ENCODE measurements at places on chromosomes 12 and 14. TPM values are rescaled to one million over a fixed set of nuclear protein-coding genes. Genes with fewer than 3 reads are reported as not detected.

GRCh38 chr14:99459481-99460100 lies 21.1 kb downstream of the SETD3 start:
- H3K27ac ChIP-seq: no peak overlapping the region
- no peak for DNase-seq
- no peaks in the 10 kb centered on the region for H3K4me1 ChIP-seq
- no peak overlapping the region for H3K4me3 ChIP-seq
- H3K27me3 ChIP-seq: no peaks in the 10 kb centered on the region

DNA sequence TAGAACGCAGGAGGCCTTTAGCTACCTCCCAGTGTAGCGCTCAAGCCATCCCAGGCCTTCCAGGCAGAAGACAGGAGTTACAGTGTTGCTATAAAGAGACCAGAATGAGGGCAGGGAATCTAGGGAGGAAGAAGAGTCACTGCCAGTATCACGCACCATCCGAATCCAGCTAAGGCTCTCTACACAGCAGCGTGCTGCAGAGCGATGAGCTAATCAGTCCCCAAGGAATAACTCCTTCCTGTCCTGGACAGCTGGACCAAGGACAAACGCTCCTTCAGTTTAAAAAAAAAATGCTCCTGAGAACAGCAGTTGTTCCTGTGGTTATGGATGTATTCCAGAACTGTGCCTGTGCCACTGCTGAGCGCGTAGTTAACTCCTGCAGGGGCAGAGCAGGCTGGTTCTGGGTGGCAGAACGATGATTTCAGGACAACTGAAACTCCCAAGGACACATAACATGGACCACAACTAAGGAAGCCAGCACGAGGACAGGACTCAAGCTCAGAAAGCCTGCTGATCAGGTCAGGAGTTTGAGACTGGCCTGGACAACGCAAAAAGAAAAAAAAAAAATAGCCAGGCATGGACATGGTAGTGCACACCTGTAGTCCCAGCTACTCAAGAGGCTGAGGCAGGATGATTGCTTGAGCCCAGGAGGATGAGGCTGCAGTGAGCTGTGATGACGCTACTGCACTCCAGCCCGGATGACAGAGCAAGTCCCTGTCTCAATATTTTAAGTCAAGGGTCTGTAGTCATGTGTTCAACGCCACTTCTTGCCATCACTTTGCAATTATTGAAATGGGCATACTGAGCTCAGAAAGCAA lies 2.6 kb downstream of the IFFO1 start:
- H3K4me3 ChIP-seq: no peak overlapping the region
- H3K27ac ChIP-seq: no peak overlapping the region
- DNase-seq: no peak
- peaks cover 55% of the 10 kb centered on the region for H3K4me1 ChIP-seq
- no peaks in the 10 kb centered on the region for H3K27me3 ChIP-seq

DNA sequence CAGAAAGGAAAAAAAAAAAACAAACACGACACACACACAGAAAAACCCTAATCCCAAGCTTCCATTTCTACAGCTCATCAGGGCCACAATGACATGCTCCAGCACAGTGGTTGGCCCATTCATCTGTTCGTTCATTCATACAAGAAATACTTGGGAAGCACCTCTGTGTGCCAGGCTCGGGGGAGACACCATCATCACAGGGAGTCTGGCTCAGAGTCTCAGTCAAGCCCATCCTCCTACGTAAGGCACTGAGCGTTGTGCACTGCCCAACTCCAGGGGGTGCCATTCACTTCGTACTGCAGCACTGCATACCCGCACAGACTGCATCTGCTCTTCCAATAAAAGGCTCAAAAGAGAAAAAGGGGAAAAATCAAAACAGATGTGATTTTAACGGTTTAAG lies 15.3 kb downstream of the VPS37B start:
- H3K27ac ChIP-seq: peak overlapping the region; percentile 9
- peak; percentile 71 for DNase-seq
- H3K36me3 ChIP-seq: peaks cover 20% of the 10 kb centered on the region
- H3K4me1 ChIP-seq: peaks cover 78% of the 10 kb centered on the region
- peaks cover 44% of the 10 kb centered on the region for H3K27me3 ChIP-seq

GRCh38 chr12:116894913-116895312 lies 13.7 kb upstream of the HRK start:
- H3K36me3 ChIP-seq: no peaks in the 10 kb centered on the region
- no peak overlapping the region for H3K27ac ChIP-seq
- no peak for DNase-seq
- no peaks in the 10 kb centered on the region for H3K4me1 ChIP-seq

DNA sequence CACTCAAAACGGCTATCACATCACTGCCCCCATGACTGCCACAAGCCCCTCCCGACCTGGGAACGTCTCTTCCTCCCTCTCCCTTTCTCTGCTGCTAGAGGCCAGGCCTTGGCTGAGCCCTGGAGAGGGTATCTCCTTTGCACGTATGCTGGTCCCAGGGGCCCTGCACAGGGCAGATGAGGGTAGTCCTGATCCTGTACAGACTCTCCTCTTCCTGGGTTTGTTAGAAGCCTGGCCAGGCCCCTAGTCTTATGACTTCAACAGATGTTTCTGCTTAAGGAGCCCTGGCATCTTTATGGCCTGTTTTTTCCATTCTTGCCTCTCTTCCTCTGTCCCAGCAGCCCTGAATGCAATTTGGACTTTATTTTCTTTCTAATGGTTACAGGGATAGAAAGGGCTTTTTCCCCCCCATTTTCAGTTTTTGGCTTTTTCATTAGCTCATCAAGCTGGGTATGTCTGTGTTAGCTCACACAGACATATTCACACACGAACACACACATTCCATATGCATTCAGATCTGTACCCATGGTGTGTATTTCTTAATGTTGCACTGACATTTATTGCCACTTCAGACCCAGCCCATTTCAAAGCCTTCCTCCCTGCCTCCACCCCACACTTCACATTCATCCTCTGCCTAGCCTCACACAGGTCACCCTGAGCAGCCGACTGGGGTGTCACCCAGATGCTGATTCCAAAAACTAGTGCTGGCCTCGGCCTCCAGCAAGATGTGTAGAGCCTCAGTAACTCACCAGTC lies 203.2 kb downstream of the ZFP36L1 start:
- no peaks in the 10 kb centered on the region for H3K36me3 ChIP-seq
- DNase-seq: no peak
- H3K27me3 ChIP-seq: no peaks in the 10 kb centered on the region
- no peak overlapping the region for H3K4me3 ChIP-seq
- H3K4me1 ChIP-seq: peaks cover 16% of the 10 kb centered on the region

Gene ASPG
- not detected for total RNA-seq

DNA sequence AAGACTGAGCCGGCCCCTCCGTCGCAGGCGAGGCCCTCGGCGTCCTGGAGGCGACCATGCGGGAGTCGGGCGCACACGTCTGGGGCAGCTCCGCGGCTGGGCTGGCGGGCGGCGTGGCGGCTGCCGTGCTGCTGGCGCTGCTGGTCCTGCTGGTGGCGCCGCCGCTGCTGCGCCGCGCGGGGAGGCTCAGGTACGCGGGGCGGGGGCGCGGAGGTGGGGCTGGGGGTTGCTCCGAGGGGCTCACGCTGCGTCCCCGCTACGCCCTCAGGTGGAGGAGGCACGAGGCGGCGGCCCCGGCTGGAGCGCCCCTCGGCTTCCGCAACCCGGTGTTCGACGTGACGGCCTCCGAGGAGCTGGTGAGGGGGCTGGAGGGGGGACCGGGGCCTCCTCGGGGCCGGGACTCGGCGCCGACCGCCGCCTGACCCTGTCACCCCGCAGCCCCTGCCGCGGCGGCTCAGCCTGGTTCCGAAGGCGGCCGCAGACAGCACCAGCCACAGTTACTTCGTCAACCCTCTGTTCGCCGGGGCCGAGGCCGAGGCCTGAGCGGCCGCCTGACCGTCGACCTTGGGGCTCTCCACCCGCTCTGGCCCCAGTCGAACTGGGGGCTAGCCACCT lies 7.8 kb downstream of the AMN start:
- H3K36me3 ChIP-seq: no peaks in the 10 kb centered on the region
- no peak overlapping the region for H3K27ac ChIP-seq
- no peak overlapping the region for H3K4me3 ChIP-seq
- no peak for DNase-seq
- H3K27me3 ChIP-seq: peaks cover 26% of the 10 kb centered on the region

Gene RNASE1
- not detected for total RNA-seq

Gene GPHN
- total RNA-seq: 14.2 TPM

- H3K4me1 ChIP-seq: peaks cover 35% of the 10 kb centered on the region
- no peaks in the 10 kb centered on the region for H3K27me3 ChIP-seq
Measured at GRCh38 chr12:9673404-9674225, 4.1 kb downstream of the CLEC2D start.

- H3K27me3 ChIP-seq: no peaks in the 10 kb centered on the region
- H3K27ac ChIP-seq: no peak overlapping the region
- H3K36me3 ChIP-seq: peaks cover 2% of the 10 kb centered on the region
Measured at GRCh38 chr12:123097561-123098084, 53.3 kb downstream of the PITPNM2 start.

Gene CLEC2A
- total RNA-seq: not detected

Gene MYF6
- not detected for total RNA-seq

DNA sequence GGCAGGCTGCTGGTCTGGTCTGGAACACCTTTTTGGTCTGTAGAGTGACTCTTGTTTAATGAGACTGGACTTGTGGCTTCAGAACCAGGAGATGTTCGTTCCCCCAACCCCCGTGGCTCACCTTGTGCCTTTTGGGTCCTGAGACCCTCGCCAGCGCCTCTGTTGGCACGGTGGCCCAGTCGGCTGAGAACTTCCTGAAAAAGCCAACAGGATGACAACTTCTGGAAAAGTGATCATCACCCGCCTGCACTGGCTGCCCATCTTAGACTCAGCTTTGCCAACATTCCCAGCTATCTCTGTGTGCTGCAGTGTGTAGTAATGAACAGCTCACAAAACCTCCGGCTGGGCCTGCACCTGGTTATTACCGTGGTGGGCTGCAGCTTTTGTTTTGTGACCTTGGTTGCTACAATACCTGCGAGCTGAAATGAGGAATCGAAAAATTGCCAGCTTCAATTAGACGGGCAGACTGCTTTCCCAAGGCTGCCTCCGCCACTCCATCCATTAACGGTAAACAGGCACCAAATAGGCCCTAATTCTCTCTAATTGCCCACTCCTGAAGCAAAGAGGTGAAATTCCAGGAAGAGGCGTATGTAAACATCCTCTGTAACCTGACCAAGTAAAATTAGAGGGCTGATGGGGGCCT lies 16.0 kb downstream of the MEG3 start:
- H3K27ac ChIP-seq: no peak overlapping the region
- H3K36me3 ChIP-seq: no peaks in the 10 kb centered on the region
- no peak overlapping the region for H3K4me3 ChIP-seq
- H3K4me1 ChIP-seq: no peaks in the 10 kb centered on the region
- no peaks in the 10 kb centered on the region for H3K27me3 ChIP-seq

DNA sequence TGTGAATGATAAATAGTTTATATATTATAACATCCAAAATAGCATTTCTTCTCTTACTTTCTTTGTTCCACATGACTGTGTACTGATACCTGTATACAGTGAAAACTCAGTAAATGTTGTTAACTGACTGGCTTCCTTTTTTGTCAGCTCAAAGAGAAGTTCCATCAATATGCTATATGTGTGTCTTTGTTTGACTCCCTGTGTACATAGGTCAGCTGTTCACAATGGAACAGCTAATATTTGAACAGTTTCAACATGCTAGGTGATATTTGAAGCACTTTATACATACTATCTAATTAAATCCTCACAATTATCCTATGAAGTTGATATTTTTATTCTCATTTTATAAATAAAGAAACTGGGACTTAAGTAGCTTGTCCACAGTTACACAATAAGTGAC lies 15.3 kb upstream of the KICS2 start:
- no peak for DNase-seq
- H3K36me3 ChIP-seq: no peaks in the 10 kb centered on the region
- no peaks in the 10 kb centered on the region for H3K4me1 ChIP-seq
- no peak overlapping the region for H3K27ac ChIP-seq
- H3K4me3 ChIP-seq: no peak overlapping the region
- peaks cover 4% of the 10 kb centered on the region for H3K27me3 ChIP-seq

DNA sequence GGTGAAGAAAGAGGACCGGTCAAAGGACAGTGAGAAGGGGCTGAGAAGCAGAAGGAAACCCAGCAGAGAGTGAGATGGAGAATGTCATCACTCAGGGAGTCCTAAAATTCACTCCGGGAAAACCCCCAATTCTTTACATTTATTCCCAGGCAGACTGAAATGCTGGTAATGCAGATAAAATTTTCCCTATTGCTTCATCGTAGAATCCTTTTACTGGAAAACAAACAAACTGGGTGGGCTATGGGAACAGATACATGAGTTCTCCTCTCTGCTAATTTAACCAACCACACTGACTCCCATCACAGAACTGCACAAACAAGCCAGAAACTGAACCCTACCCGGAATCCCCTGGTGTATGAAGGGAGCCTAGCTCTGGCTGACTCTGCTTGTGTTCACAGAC lies 20.9 kb downstream of the HEBP1 start:
- peaks cover 22% of the 10 kb centered on the region for H3K36me3 ChIP-seq
- no peak overlapping the region for H3K4me3 ChIP-seq
- no peak for DNase-seq
- no peak overlapping the region for H3K27ac ChIP-seq

DNA sequence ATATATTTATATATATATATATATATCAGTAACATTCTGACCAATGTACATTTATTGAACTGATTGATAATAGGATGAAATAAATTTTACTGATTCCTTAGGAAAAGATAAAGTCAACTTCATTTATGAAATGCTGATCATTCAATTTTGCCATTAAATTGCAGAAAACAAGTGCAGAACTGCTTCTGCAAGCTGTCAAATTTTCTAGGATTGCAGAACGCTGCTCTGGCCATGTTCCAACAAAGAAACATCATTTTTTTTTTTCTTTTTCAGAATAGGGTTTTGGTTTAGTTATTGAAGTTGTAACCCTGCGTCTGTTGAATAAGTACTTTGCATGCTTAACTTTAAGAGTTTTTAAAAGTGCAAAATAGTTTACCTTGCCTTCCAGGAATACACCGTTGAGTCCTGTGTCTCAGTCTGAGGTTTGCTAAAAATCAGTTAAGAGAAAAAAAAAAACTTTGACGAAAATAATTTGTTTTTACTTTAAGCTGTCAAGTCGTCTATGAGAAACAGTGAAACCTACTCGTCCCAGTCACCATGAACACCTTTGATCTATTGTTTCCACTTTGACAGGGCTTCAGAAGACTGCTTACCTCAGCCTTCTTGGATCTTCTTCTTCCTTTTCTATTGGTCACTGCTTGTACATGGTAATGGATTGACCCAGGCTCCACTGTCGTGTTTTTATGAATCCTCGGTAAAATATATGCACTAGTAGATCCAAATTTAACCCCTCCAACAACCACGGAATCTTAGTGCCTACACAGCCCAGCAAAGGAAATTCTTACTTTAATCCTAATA lies at the start of gene KERA:
KERA (minus strand) TSS at position 657 of the 798 bp plus-strand sequence. CDS start 1,743 bp downstream, outside the sequence.
- H3K27me3 ChIP-seq: no peaks in the 10 kb centered on the region
- no peak for DNase-seq
- H3K4me1 ChIP-seq: no peaks in the 10 kb centered on the region
- H3K4me3 ChIP-seq: no peak within 1 kb of the TSS

GRCh38 chr14:81765651-81766275 lies 232.1 kb upstream of the SEL1L start:
- no peak for DNase-seq
- no peak overlapping the region for H3K27ac ChIP-seq
- no peaks in the 10 kb centered on the region for H3K36me3 ChIP-seq
- no peaks in the 10 kb centered on the region for H3K4me1 ChIP-seq

All from activated naive CD4-positive, alpha-beta T cell treated with anti-CD3 and anti-CD28 coated beads for 36 hours (primary cell).